IMR-90 (cell line): ENCODE measurements at places on chromosomes 7 and 10. TPM values are rescaled to one million over a fixed set of nuclear protein-coding genes. Genes with fewer than 3 reads are reported as not detected.

DNA sequence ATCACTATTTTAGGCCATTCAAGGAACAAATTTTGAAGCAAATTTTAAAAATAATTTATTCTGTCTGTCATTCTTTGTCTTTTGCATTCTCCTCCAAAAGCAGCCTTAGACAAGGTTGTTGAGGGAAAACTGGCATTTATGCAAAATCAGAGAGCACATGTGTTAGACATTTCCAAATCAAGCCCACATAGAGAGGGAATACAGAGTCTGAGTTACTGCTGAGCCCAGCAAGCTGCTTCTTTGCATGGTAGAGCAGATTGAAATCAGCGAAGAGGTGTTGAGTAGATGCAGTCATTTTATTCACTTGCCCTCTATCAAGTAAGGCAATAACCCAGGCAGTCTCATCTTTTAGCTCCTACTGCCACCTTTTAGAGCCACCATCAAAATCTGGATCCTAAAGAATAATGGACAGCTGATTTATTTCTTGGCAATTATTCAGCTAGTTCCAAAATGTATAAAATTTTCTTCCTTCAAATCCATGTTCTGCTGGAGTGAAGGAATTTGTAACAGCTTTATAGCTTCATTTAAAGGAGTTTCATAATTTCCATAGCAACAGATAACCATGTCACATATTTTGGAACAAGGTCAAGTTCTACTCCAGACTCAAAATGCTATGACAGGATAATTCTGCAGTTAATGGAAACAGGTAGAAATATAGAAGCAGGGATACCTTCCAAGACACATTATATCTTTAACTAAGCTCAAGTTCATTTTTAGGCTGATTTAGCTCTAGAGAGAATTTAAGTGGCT, 7.3 kb upstream of the PCDH15 start:
- H3K27ac ChIP-seq: no peak overlapping the region
- no peak overlapping the region for H3K4me3 ChIP-seq
- DNase-seq: no peak
- H3K27me3 ChIP-seq: no peaks in the 10 kb centered on the region
- H3K36me3 ChIP-seq: no peaks in the 10 kb centered on the region

Gene CDK14
- 28.1 and 29.6 TPM in 2 replicates for total RNA-seq

- H3K27ac ChIP-seq: no peak overlapping the region
- H3K27me3 ChIP-seq: no peaks in the 10 kb centered on the region
- H3K4me3 ChIP-seq: no peak overlapping the region
Measured at GRCh38 chr7:75920431-75921161, 5.6 kb downstream of the POR start.

DNA sequence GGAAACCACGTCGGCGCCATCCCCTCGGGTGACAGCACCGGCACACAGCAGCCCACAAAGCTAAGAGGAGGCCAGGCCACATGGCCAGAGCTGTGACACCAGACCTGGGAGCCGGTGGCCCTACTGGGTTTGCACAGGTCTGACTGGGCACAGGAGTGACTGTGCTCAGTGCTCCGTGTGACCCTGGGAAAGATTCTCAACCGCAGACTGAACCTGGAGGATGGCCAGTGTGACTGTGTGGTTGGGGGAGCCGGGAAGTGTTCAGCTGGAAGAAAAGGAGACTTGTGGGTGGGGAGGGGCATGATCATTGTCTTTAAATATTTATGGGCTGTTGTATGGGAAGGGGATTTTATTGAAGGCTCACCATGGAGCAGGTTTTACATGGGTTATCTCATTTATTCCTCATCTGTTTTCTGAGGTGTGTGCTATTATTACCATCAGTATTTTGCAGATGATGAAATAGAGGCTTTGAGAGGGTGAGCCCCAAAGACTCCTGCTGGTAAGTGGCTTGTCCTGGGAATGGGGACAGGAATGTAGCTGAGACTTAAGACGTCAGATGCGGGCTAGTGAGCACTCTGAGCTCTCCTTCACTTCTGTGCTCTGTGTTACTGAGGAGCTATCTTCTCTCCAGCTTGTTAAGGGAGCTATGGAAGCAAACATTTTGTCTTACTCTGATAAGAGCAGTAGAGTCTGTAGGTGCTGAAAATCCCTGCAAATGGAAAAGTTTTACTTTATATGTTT, 127.5 kb downstream of the TMEM178B start:
- DNase-seq: no peak
- H3K27ac ChIP-seq: no peak overlapping the region
- no peaks in the 10 kb centered on the region for H3K4me1 ChIP-seq
- H3K36me3 ChIP-seq: no peaks in the 10 kb centered on the region
- H3K4me3 ChIP-seq: no peak overlapping the region

DNA sequence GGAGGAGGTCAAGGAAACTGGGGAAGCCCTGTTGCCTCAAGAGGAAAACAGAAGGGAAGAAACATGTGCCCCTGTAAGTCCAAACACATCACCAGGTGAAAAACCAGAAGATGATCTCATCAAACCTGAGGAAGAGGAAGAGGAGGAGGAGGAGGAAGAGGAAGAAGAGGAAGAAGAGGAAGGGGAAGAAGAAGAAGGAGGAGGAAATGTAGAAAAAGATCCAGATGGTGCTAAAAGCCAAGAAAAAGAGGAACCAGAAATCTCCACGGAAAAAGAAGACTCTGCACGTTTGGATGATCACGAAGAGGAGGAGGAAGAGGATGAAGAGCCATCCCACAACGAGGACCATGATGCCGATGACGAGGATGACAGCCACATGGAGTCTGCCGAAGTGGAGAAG, 82.7 kb upstream of the SAMD8 start:
- H3K36me3 ChIP-seq: peaks cover 37% of the 10 kb centered on the region
- DNase-seq: no peak
- no peaks in the 10 kb centered on the region for H3K27me3 ChIP-seq

DNA sequence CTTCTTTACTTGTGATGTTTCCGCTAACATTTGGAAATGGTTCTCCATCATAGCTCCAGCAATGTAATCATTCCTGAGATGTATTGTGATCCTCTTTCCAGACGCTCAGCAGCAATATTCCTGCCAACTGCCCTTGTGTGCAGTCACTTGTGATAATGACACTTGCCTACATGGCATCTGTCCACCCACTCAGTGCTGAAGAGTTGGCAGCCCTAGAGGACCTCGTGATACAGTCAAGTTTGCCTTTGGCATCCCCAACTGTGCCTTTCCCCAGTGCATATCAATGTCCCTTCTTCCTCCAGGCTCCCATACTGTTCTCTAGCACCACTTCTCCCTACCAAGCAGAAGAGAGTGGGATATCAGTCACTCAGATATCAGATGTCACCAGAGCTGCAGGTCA, 64.9 kb downstream of the MYOF start:
- peaks cover 36% of the 10 kb centered on the region for H3K36me3 ChIP-seq
- H3K27me3 ChIP-seq: no peaks in the 10 kb centered on the region
- H3K4me1 ChIP-seq: peaks cover 5% of the 10 kb centered on the region
- H3K4me3 ChIP-seq: no peak overlapping the region

GRCh38 chr7:75968561-75969001, 25.8 kb downstream of the TMEM120A start:
- H3K4me3 ChIP-seq: no peak overlapping the region
- no peaks in the 10 kb centered on the region for H3K27me3 ChIP-seq
- no peak overlapping the region for H3K27ac ChIP-seq
- H3K36me3 ChIP-seq: peaks cover 15% of the 10 kb centered on the region; the same call in 1 of the 2 replicates

DNA sequence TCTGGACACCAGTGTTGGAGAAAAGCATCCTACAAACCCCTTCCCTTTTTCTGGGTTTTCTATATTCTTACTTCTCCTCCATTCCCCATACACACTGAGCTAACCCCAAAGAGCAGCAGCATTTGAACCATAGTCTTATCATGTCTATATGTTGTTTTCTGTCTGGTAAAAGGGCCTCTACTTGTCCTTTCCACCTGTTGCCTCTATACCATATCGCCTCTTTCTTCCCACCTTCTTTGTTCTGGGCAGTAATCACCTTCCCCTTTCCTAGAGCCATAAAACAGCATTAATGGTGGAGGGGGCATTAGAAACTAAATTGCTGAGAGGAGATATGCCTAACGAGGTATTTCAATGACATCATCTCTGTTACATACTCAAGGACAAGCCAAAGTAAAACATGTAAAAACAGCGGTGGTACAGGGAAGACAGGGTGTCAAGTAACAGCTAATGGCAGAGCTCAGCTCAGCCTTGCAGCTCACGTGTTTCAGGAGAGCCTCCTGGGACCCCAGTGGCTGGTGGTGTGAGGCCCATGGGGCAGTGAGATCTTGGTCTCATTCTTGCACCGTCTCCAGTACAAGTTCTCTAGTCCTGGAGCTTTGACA, 20.6 kb downstream of the NPY start:
- H3K4me1 ChIP-seq: no peaks in the 10 kb centered on the region
- H3K36me3 ChIP-seq: no peaks in the 10 kb centered on the region
- H3K4me3 ChIP-seq: no peak overlapping the region
- no peak for DNase-seq

- DNase-seq: peak; percentile 44
- H3K27me3 ChIP-seq: no peaks in the 10 kb centered on the region
- H3K4me1 ChIP-seq: peaks cover 4% of the 10 kb centered on the region; the same call in 1 of the 2 replicates
Measured at GRCh38 chr7:102434039-102434486, 688 bp downstream of the ORAI2 start.

DNA sequence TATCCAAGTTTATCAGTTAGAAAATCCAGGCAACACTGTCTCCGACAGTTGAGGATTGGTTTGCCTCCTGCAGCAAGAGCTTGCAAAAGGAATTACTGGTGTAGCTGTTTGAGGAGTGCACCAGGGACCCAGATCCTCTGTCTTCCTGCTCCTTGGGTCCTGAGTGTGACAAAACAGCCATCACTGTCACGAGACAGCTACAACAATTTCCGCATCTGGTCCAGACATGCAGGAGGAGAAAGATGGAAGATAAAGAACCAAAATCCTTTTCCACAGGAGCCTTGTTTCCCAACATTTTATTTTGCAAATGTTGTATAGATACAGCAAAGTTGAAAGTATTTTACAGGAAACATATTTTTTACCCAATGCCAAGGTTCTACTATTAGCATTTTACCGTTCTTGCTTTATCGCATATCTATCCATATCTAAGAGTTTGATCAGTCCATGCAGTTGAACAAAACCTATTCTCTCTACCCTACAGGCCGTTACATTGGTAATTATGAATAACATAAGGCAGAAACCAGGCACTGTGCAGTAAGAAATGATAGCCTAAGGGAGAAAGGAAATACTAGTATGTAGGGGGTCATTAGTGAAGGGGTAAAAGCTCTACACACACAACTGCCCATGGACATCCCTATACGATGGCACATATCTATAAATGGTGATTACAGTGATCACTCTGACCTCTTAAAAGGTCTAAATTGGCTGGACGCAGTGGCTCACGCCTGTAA, 54.9 kb downstream of the FAM204A start:
- DNase-seq: no peak
- no peaks in the 10 kb centered on the region for H3K4me1 ChIP-seq
- H3K4me3 ChIP-seq: no peak overlapping the region
